ENCODE measurements at places on chromosomes 12 and 14.

- DNase-seq = no peak
Measured at GRCh38 chr12:5484426-5484825, 52.5 kb downstream of the NTF3 start.

GRCh38 chr14:104072586-104072985 is 12.9 kb upstream of the ASPG start:
- no peak for DNase-seq

DNA sequence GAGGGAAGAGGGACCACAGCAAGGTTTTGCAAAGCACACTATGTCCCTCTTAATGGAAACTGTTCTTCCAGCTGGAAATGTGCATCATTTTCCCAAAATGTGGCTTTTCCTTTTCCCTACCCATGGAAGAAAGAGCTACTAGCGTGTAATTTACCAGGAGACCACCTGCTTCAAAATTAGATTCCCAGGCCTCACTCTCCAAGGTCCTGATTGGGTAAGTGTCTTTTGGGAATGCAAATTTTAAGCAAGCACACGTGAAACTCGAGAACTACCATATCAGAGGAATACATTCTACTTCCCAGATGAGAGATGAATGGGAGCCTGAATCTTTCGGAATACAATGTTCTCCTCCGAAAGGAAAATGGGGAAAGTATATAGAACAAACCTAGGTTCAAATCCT is 201.6 kb upstream of the NOS1 start:
- DNase-seq = no peak

DNA sequence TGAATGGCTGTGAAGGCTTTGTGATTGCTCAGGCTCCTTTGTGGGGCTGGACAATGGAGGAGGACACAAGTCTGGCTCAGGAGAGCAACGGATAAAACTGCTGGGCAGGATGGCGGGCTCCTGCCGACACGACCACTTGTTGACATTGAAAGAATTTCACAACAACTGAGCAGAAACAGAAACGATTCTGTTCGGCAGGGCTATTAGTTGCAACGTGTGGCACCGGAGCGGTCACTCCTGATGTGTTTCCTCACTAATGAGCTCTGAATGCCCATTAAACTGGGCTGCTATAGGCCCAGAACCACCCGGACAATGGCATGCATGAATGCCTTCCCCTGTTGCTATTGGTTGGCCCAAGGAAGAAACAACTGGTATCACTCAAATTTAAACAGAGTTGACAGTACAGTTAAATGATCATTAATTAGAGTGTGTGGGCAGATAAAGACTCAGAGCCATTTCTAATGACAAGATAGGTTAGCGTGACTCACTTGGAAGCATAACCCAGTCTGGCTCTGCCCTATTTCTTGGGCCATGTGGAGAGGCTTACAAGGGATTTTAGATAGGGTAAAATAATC is 142.9 kb downstream of the ASCL1 start:
- peak; percentile 89 for DNase-seq

DNA sequence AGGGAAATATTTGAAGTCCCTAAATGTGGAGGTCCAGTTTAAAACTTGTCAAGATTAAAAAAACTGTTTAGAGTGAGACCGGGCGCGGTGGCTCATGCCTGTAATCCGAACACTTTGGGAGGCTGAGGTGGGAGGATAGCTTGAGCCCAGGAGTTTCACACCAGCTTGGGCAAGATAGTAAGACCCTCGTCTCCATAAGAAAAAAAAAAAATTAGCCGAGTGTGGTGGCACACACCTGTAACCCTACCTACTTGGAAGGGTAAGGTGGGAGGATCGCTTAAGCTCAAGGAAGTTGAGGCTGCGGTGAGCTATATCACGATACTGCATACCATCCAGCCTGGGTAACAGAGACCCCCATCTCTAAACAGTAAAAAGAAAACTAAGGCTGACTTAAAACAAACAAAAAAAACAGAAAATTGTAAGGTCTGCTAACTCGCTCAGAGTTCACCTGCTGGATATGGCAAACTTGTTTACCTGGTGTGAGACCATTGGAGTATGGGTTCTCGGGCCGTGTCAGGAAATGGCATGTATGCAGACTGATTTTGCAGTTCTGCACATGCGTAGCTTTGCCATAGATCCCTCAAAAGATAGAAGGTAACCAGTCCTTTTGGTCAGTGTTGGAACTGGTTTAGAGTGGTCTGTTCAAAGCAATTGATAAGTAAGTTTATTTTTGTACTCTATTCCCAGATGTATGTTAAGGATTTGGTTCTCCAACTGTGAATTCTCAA is 2.1 kb downstream of the RNF10 start:
- DNase-seq = no peak

Data from retina (tissue), 1 donor.